ENCODE measurements at places on chromosomes 3 and 15. TPM values are rescaled to one million over a fixed set of nuclear protein-coding genes. Genes with fewer than 3 reads are reported as not detected.

DNA sequence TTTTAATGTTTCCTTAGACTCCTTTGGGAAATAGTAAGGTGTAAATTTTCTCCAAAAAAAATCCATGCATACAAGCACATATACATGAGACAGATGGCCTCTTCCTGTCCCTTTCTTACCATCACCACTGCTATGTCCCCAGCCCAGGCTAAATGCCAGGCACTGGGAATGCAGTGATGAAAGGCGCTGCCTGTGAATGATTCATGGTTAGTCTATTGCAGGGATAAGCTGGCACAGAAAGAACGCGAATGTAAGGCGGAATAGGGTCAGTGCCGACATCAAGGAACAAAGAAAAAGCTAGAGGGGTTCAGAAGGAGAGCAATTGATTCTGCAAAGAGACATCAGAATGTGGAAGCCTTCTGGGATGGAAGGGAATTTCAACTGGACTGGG, 36.2 kb upstream of the CFAP161 start:
- no peaks in the 10 kb centered on the region for H3K4me1 ChIP-seq
- no peak overlapping the region for H3K27ac ChIP-seq
- H3K36me3 ChIP-seq, result no peaks in the 10 kb centered on the region
- no peak for DNase-seq
- no peak overlapping the region for H3K4me3 ChIP-seq

DNA sequence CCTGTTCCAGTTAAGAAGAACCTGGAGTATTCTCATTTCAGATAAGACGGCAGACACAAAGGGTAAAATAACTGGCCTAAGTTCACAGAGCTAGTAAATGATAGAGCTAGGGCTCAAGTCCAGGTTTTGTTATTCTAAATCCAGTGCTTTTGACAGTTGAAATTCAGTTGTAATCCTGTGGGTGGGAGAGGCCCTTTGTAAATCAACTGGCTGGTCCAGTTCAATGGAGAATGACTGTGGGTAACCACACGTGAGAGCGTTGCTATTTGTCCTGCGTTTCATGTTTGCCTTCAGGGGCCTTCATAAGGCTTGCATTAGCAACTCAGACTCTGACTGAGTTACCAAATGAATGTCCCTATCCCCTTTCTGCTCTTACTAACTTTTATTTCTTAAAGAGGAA, 24.2 kb upstream of the CD96 start:
- no peaks in the 10 kb centered on the region for H3K27me3 ChIP-seq
- H3K4me1 ChIP-seq, result no peaks in the 10 kb centered on the region
- no peak overlapping the region for H3K4me3 ChIP-seq
- no peaks in the 10 kb centered on the region for H3K36me3 ChIP-seq
- no peak for DNase-seq

- no peak for DNase-seq
- H3K4me3 ChIP-seq, result no peak overlapping the region
- no peak overlapping the region for H3K27ac ChIP-seq
- no peaks in the 10 kb centered on the region for H3K4me1 ChIP-seq
Measured at GRCh38 chr3:114675104-114675503, 381.3 kb downstream of the TIGIT start.

- H3K36me3 ChIP-seq, result no peaks in the 10 kb centered on the region
- no peak overlapping the region for H3K27ac ChIP-seq
- peaks cover 57% of the 10 kb centered on the region for H3K27me3 ChIP-seq
- no peak for DNase-seq
- H3K4me1 ChIP-seq, result no peaks in the 10 kb centered on the region
Measured at GRCh38 chr15:52785672-52786406, 4.3 kb downstream of the ONECUT1 start.

- no peaks in the 10 kb centered on the region for H3K27me3 ChIP-seq
- H3K4me3 ChIP-seq, result no peak overlapping the region
- 0 out of 2 replicates have a peak, but pooled peaks cover 3% of the 10 kb centered on the region for H3K4me1 ChIP-seq
- H3K27ac ChIP-seq, result no peak overlapping the region
- no peaks in the 10 kb centered on the region for H3K36me3 ChIP-seq
Measured at GRCh38 chr3:143241481-143241951, 121.9 kb downstream of the CHST2 start.

GRCh38 chr15:91021516-91022074, 799 bp downstream of the VPS33B start:
- H3K27me3 ChIP-seq, result no peaks in the 10 kb centered on the region
- H3K36me3 ChIP-seq, result peaks cover 5% of the 10 kb centered on the region
- peak overlapping the region; percentile 93 for H3K4me3 ChIP-seq
- H3K27ac ChIP-seq, result no peak overlapping the region
- H3K4me1 ChIP-seq, result peaks cover 6% of the 10 kb centered on the region

GRCh38 chr3:126944089-126944965, 38.6 kb upstream of the PLXNA1 start:
- H3K4me3 ChIP-seq, result no peak overlapping the region
- DNase-seq, result no peak
- H3K4me1 ChIP-seq, result no peaks in the 10 kb centered on the region

DNA sequence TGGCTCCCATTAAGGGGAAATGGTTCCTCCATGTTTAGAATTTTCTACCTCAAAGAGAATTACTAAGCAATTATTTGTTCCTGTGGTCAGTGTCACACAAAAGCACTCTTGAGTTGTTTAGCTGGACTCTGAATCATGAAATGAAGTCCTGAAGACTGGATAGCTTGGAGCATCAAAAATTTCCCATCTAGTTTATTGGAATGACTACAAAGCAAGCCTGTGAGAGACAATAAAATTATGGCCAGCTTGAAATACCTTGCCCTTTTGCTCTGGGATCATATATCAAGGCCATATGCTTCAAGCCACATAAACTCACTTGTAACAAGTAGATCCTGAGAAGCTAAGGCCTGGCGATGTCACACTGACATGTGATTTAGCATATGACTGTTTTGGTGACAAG, 292.3 kb downstream of the TIGIT start:
- no peak overlapping the region for H3K4me3 ChIP-seq
- no peak overlapping the region for H3K27ac ChIP-seq
- H3K4me1 ChIP-seq, result no peaks in the 10 kb centered on the region
- no peaks in the 10 kb centered on the region for H3K27me3 ChIP-seq
- H3K36me3 ChIP-seq, result no peaks in the 10 kb centered on the region

DNA sequence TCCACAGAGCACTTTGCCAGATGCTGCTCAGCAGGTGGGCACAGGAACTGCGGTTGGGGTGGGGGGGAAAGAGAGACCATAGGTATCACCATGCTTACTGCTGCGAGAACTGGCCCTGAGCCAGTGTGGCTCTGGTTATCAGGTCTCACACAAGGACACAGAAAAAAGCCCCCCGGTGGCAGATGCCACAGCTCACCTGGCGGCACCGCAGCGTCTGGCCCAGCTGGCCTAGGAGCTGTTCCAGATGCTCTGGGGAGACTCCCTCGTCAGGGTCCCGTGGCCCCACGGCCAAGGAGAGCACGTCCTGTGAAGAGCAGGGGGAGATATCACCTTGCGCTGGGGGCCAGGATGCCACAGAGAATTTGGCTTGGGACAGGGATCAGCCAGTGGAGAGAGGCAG, 10.8 kb downstream of the CDAN1 start:
- H3K4me3 ChIP-seq, result no peak overlapping the region
- peaks cover 65% of the 10 kb centered on the region for H3K36me3 ChIP-seq
- H3K27me3 ChIP-seq, result no peaks in the 10 kb centered on the region
- no peak for DNase-seq
- H3K4me1 ChIP-seq, result no peaks in the 10 kb centered on the region

GRCh38 chr3:184366619-184367289, 5.2 kb downstream of the POLR2H start:
- no peak for DNase-seq
- no peak overlapping the region for H3K4me3 ChIP-seq
- no peaks in the 10 kb centered on the region for H3K4me1 ChIP-seq
- peaks cover 58% of the 10 kb centered on the region for H3K36me3 ChIP-seq

DNA sequence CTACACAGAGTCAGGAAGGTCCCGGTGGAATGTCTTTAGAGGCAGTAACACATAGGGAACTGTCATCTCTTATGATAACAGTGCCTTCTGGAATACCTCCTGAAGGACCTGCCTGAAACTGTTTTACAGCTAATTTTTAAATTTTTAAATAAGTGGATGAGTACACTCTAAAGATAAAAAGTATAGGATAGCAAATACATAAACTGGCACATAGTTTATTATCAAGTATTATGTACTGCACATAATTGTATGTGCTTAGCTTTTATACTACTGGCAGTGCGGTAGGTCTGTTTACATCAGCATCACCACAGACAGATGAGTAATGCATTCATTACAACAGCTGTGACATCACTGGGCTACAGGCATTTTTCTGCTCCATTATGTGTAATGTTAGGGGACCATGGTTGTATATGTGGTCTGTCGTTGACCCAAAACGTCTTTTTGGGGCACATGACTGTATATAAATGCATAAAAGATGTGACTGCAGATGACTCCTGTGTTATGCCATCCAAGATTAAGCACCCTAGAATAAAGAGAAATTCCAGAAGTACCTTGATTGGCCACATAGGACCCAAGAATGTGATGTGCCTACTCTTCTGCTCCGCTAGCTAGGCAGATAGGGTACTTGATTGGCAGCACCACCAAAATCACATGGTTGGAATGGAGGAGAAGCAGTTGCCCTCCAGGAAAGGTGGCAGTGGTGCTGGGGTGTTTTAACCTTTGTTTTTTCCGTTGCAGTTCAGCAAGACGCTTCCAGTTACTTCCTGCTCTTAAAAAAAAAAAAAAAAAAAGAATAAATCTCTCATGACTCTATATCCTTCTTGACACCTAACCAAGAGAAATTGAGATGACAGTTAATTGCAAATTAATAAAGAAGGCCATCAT, 3.3 kb downstream of the VPS8 start:
- no peak overlapping the region for H3K27ac ChIP-seq
- H3K4me1 ChIP-seq, result no peaks in the 10 kb centered on the region
- H3K36me3 ChIP-seq, result no peaks in the 10 kb centered on the region
- H3K27me3 ChIP-seq, result no peaks in the 10 kb centered on the region
- no peak for DNase-seq

GRCh38 chr15:48717458-48717857, 71.9 kb upstream of the FBN1 start:
- H3K36me3 ChIP-seq, result peaks cover 5% of the 10 kb centered on the region
- DNase-seq, result no peak
- H3K4me3 ChIP-seq, result no peak overlapping the region
- H3K4me1 ChIP-seq, result no peaks in the 10 kb centered on the region

DNA sequence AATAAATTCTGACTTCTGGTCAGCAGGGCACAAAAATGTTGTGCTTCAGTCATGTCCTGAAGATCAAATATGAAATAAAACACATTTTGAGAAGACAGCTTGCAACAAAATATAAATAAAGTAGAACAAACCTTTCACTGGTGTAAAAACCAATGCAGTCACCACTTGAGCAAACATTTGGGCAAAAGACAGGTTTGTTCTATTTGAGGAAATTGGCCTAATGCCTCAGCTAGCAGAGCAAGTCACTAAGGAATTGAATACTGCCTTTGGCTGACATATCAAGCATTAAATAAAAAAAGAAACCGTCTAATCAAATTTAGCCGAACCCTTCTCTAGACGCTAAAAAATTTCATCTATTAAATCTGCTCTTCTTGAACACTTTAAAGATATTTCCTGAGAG, 475.4 kb upstream of the CNTN3 start:
- H3K27ac ChIP-seq, result no peak overlapping the region
- H3K4me3 ChIP-seq, result no peak overlapping the region
- H3K27me3 ChIP-seq, result no peaks in the 10 kb centered on the region
- DNase-seq, result no peak
- H3K36me3 ChIP-seq, result no peaks in the 10 kb centered on the region

- no peaks in the 10 kb centered on the region for H3K4me1 ChIP-seq
- H3K27ac ChIP-seq, result no peak overlapping the region
- H3K4me3 ChIP-seq, result no peak overlapping the region
Measured at GRCh38 chr3:186316666-186317260, 45.3 kb downstream of the DGKG start.

Gene TRH
- not detected for total RNA-seq

Gene SPATA12
- 0.22 TPM for total RNA-seq

Gene C3orf18
- 7.1 TPM for total RNA-seq

Gene CPNE4
- total RNA-seq, result 1.6 TPM

Gene DNAH1
- 2.3 TPM for total RNA-seq

Gene LRRC31
- total RNA-seq, result not detected

Gene FGF12
- 5.1 TPM for total RNA-seq
